ENCODE measurements at places on chromosomes 4 and X.

- DNase-seq, result no peak
Observed at GRCh38 chr4:151854731-151855130, 93.9 kb upstream of the GATB start.

DNA sequence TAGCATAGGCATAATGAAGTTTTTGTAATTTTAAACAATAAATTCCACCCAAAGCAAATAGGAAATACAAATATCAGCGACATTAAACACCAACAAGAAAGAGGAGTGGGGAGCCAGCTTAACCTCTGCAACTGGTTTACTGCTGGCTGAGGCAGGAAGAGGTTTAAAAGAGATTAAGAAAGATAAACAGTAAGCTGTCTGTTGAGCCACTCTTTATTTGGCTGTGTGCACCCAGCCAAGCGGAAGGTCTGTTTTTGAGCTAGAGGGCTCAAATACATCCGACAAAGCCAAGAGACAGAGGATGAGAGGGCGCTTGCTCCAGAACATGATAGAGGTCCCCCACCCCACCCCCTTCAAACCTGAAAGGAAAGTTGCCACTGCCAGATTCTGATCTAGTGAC lies 191.4 kb downstream of the MGST2 start:
- DNase-seq, result no peak

DNA sequence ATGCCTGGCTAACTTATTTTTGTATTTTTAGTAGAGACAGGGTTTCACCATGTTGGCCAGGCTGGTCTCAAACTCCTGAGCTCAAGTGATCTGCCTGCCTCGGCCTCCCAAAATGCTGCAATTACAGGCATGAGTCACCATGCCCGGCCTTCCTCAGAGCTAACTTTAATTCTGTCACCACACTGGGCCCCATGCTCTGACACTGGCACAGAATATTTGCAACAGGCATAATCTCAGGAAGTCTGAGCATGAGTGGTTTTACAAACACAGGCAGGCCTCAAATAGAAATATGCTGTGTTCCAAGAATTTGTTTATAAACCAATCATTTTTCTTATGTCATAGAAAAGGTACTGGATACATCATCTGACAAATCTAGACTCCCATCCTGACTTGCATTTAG lies 32.7 kb upstream of the FAM9C start:
- no peak for DNase-seq

DNA sequence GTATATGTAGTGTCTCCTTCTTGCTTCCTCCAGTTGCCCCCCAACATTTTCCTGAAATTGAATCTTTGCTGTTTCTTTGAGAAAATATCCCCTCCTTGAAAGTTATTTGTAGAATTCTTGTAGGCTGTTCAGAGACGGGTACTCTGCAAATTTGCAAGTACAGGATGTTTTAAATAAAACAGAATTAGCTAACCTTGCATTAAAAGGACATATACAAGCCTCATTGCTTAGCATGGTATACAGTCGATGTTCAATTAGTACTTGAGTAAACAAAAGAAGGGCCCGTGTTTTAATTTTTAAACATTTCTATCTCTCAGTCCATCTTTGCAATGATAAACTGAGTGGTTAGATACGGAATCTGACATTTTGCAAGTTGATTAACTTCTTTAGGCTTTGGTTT lies 50.8 kb downstream of the RAPGEF2 start:
- DNase-seq, result no peak

DNA sequence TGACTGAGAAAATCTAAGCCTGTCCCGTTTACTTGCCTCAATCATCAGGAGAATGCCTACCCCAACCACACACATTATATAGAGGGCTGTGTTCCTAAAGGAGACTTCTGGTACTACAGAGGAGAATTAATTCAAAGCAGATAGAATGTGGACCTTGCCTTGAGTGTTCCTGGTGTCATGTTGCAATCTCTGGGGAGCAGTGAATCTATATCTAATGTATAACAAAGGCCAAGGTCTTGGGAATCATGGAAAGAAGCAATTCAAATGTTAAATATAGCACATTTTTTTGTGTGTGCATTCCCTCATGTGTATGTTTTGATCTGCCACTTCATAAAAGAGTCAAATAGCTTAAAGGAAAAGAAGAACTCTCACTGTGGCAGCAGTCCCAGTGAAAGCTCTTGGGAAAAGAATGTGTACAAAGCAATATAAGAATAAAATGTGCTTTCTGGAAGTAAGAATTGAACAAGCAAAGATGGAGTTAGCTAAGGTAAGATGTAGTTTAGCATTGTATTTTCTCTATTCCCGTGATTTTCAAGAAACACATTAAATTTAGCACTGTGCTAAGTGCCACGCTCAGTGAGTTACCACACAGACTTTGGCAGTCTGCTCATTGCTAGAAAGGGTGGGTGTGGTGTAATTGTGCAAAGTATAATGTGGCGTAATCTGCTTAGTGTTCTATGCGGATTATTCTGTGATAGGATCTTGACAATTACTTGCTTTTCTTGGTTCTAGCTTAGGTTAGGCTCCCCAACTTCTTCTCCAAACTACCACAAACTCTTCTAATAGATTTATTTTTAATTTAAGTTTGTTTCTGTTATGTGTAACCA lies 13.7 kb downstream of the ADH6 start:
- no peak for DNase-seq

GRCh38 chr4:118741301-118741855 lies 56.2 kb downstream of the METTL14 start:
- DNase-seq, result no peak

- DNase-seq, result no peak
Observed at GRCh38 chrX:79556800-79557199, 189.7 kb upstream of the ITM2A start.

DNA sequence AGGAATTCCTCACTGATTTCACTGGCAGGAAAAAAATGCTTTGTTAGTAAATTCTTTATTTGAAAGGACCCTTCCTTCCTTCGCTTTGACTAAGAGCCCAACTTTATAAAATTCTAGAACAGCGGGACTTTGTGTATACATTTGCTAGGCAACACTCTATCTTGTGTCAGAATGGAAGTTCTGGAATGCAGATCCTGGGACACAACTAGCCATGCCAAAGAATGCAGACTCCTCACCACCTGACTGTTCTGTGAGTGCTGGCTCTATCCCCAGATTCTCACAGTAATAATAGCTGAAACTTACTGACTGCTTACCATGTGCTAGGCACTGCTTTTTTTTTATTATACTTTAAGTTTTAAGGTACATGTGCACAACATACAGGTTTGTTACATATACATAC lies 73.3 kb upstream of the ZDHHC15 start:
- no peak for DNase-seq

DNA sequence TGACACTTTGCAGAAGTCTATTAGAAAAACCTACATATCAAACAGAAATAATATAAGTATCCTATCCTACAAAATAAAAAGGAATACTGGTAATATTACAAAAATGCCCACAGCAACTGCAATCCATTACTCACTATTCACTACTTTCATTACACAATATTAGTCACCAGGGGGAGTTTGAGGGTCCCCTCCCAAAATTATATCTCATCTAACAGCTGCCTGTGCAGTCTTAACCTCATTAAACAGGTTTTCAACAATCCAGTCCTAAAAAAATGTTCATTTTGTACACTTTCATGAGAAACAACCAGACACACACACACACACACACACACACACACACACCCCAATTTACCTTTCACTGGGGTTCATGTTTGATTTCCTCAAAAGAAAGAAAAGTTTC lies 2.9 kb downstream of the CLOCK start:
- DNase-seq, result no peak

DNA sequence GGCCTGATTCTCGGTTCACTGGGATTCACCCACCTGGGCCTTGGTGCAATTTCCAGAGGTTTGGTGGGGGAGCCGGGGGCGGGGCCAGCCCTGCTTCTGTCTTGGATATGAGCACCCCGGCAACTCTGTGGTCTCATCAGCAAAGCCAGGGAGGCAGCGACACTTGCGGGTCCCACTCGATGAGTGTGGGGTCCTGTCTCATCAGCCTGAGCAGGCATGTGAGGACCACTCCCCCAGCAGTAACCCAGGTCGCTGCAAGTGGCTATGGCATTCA lies 19.0 kb downstream of the ADRA2C start:
- no peak for DNase-seq

- DNase-seq, result peak; percentile 56
Observed at GRCh38 chrX:49166914-49167739, 4.6 kb downstream of the MAGIX start.

DNA sequence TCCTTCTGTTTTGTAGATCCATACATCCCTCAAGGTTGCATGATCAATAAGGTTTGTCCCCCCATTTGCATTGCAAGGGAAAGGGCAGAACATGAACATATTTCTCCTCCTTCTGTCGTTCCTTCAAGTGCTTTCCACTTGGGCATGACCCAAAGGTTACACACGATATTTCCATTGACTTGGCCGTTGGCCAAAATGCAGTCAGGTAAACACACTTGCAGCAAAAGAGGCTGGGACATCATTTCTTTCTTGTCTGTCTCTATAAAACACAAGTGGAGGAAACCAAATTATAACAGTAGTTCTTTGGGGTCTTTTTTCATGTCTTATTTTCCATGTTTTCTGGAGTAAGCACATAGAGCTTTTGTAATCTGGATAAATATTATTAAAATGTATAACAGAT lies 156.1 kb downstream of the FRAS1 start:
- no peak for DNase-seq

DNA sequence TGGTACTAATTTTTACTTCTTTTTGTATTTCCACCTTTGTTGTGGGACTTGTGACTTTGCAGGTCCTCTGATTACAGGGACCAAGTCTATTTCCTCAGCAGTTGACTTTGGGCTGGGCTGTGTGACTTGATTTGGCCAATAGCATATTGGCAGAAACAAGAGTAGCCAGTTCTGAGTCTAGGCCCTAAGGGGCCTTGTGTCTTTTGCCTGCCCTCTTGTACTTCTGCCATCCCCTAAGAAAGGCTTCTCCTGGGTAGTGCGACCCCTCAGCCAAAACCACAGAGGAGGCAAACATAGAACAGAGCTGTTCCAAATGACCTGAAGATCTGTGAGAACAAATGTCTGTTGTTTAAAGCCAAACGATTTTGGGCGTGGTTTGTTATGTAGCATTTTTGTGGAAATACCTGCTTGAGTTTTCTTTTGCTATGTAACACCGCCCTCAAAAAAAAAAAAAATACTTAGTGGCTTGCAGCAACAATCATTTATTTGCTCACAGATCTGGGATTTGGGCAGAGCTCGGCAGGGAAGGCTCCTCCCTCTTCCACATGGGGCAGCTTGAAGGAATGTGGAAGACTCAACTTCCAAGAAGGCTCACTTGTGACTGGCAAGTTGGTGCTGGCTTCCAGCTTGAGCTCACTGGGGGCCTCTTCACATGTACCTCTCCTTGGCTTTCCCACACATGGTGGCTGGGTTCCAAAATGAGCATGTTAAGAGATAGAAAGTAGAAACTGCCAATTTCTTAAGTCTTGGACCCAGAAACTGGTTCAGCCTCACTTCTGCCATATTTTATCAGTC lies 423.0 kb upstream of the CNKSR2 start:
- DNase-seq, result no peak

DNA sequence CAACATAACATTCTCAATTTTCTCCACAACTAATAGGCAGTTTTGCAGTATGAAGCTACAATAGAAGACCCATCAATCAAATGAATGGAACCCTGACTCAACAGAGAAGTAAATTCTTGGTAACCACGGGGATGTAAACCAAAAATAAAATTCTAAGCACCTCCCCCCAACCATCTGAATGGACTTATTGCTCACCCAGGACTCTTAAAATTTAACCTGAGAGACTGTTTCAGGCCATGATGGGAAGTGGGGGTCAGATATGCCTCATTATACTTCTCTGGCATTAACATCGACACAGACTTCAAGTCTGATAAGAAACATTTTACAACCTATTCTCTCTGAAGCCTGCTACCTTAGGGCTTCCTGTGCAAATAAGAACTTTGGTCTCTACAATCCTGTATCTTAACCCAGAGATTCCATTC lies 620.9 kb downstream of the TLL1 start:
- DNase-seq, result no peak

DNA sequence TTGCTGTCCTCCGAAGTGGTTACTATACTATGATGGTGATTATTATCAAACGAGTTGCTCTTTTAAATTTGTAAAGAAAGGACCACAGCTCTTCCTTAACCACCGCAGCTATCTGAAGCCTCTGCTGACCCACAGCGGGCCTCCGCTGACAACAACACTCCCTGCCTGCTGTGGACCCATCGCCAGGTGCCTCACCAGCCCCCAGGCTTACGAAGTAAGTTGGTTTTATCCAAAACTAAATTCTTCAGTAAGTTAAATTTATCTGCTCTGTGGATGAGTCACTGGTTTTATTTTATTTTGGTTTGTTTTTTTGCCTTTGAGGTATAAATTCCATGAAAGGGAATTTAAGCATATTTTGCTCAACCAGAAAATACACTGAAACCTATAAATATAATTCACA lies 54.7 kb downstream of the SLC9A6 start:
- no peak for DNase-seq

DNA sequence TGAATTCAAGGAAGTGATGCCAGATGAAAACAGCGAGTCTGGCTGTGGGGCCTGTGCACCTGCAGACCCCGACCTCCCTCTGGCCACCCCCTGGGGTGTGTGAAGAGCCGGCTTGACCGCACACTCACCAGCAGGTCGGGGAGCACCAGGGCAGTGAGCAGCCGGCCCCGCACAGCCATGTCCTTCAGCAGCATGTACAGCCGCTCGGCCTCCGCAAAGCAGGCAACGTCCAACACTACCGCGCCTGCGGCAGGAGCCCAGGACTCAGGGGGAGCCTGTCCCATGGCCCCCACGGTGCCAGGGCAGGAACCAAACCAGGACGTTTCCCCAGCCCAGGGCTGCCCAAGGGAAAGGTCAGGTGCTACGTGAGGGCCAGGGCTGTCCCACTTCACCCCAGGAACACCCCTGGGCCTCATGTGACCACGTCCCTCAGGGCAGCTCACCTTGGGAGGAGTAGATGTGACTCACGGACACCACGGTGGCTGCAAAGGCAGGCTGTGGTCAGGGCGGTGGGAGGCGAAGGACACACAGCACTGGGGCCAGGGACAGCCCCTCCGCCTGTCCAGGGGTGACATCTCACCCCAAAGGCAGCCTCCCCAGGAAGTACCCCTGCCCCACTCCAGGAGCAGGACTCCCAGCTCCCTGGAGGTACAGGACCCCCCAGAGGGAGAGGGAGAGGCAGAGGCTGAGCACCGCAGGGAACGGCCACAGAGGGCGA lies 8.2 kb downstream of the DGKQ start:
- no peak for DNase-seq

DNA sequence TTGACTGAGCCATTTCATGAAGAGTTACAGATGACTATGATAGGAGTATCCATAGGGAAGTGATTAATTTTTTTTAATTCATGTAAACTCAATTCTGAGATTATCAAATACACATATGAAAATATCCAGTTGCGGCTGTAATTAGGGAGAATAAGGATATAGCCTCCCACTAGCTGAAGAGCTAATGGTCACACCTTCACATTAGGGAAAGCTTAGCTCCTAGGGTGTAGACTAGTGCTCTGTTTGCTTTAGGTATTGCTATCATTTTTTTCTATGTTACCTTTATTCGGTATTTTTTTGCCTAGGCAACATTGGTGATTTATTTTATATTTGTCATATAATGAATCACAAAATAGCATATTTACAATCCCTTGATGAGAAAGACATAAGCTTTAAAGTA lies 39.6 kb upstream of the EPGN start:
- DNase-seq, result no peak

Measured in activated CD8-positive, alpha-beta memory T cell treated with anti-CD3 and anti-CD28 coated beads for 1 hour (primary cell).